Amygdala (tissue), 56 donors: ENCODE measurements at places on chromosomes 7 and 10.

DNA sequence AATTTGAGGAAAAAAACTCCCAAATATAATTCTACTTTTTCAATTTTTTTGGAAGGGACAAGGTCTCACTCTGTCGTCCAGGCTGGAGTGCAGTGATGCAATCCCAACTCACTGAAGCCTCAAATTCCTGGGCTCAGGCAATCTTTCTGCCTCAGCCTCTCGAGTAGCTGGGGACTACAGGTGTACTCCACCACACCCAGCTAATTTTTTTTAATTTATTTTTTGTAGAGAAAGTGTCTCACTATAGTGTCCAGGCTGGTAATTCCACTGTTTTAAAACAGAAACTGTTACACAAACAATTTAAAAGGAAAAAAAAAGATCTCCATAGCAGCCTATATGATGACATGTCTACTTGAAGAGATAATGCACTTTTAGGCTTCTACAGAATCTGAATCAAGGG lies 25.6 kb downstream of the EZH2 start:
- no peak for DNase-seq

DNA sequence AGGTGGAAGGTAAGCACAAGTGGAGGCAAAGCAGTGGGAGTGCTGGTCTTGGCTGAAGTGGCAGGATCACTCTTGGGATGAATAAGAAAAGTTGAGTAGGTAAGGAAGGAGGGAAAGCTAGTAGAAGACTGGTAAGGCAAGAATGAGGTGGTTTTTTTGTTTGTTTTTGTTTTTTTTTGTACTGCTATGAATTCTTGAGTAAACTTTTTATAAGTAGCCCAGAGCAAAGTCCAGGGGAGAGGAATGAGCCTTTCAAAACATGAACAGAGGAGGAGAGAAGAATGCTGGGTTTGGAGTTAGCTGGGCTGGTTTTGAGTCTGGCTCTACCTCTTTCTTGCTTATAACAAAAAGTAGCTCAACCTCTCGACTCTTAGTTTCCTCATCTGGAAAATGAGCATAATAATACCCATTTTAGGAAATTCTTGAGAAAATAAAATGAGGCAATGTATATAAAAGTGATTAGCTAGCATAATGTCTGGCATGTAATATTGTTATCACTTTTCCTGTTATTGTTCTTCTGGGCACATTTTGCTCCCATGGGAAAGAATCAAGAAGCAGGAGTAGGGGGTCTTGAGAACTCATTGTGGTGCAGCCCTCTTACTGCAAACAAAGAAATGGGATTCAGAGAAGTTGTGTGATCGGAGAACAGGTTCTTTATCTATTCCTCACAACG lies 24.1 kb upstream of the LRRC17 start:
- no peak for DNase-seq

DNA sequence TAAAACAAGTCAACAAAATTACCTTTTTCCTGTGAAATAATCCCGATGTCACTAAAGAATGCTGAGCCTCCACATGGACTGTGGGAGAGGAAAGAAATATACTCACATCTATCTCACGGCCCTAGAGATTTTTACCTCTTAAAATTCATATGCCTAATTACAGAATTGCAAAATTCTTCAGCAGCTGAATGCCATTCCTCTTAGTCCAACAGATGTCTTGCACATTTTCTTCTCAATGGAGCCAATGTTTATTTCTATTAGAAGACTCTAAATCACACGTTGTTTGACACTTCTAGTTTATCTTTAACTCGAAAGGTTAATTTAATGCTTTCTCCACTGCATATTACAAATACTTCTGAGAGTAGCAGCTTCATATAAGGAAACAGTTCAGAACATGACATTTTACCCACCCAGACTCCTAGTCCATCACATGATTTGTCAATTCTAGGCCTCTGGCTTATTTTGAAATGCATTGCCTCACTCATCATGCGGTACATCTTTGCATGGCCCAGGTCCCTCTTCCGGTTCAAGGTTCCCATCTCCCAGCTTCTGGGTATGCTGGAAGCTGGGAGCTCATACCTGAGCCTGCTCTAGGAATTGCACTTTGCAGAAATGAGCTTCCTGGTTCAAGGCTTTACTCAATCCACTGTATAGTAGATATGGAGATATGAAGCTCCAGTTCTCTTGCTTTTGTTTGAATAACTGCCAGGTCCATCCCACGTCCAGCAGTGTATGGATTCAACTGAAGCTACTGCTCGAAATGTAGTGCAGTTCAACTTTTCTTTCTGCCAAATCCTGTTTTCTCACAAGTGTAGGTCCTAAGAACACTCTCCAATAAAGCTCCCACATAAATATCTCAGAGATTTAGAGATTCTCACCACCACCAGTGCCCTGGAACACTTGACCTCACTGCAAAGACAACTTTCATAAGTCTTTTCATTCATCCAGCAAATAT lies 306.2 kb downstream of the GPR37 start:
- DNase-seq: no peak

- no peak for DNase-seq
Observed at GRCh38 chr7:269721-270120, 20.2 kb upstream of the FOXL3 start.

- no peak for DNase-seq
Observed at GRCh38 chr7:95485391-95486123, at the start of gene ASB4. Gene ASB4 (plus strand): TSS chr7:95485943. CDS start chr7:95485972, 29 bp downstream.

DNA sequence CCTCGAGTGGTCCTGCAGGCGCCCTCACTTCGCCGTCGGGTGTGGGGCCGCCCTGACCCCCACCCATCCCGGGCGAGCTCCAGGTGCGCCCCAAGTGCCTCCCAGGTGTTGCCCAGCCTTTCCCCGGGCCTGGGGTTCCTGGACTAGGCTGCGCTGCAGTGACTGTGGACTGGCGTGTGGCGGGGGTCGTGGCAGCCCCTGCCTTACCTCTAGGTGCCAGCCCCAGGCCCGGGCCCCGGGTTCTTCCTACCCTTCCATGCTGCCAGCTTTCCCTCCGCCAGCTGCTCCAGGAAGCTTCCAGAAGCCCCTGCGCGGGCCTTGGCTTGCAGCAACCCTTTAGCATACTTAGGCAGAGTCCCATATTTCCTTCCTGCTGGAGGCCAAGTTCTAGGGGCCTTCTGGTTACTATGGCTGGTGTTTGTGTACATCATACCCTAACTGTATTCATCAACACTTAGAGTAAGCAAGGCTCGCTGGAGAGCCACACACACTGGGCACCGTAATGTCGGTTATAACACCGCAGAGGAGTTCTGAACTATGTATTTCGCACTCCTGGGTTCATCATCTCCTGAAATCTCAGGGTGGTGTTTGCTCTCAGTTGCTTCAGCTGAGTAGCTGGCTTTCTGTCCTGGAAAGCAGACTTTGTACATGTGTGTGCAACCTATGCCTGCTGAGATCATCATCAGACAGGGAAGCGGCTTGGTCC lies 471 bp downstream of the MGMT start:
- no peak for DNase-seq

GRCh38 chr7:99679032-99679399 lies 780 bp downstream of the CYP3A5 start:
- no peak for DNase-seq

DNA sequence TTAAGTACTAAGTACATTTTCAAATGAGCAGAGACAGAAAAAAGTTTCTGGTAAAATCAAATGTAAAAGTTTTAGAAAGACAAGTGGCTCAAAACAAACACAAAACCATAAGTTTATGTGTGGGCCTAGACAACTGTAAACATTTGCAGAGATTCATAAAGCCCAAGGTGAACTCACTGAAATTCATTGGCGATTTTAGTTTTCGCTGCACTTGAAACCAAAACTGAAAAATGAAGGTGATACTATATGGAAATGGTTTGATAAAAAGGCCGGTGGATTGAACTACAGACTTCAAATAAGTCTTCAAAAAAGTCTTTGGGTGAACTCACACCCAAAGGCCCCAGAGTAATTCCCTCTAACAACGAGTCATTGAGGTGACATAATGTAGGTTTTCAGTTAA lies 1184.9 kb upstream of the C7orf33 start:
- no peak for DNase-seq

GRCh38 chr10:62000037-62000603 lies 98.6 kb downstream of the ARID5B start:
- DNase-seq: no peak

- no peak for DNase-seq
Observed at GRCh38 chr10:24650669-24651391, 72.9 kb downstream of the ARHGAP21 start.

- no peak for DNase-seq
Observed at GRCh38 chr7:111400088-111400487, 162.2 kb downstream of the IMMP2L start.

DNA sequence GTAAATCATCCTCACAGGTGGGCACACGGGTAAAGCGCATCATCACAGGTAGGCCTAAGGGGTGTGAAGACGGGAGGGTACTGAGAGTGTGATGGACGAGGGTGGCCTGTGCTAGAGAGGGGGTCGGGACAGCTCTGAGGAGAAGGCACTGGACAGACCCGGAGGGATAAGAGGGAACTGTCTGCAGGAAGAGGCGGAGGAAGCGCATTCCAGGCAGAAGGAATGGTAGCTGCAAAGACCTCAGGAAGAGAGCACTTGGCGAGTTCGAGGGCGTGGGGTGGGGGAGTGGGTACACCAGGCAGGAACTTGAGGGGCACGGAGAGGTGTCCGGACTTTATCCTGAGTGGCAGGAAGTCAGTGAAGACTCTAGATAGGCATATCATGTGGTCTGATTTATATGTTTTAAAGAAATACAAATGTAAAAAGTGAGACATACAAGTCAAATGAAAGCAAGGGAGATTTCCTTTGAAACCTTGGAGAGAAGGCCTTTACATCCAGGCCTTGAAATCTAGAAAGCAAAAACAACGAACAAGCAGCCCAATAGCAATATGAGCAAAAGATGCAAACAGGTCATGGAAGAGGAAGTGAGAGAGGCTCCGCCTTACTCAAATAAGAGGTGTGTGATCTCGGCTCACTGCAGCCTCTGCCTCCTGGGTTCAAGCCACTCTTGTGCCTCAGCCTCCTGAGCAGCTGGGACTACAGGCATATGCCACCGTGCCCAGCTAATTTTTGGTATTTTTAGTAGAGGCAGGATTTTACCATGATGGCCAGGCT lies 3.6 kb downstream of the LHPP start:
- no peak for DNase-seq

- no peak for DNase-seq
Observed at GRCh38 chr7:22240904-22241571, 115.9 kb downstream of the RAPGEF5 start.

GRCh38 chr10:69769395-69769992 lies 32.2 kb upstream of the COL13A1 start:
- no peak for DNase-seq

GRCh38 chr7:36509962-36510361 lies 120.3 kb downstream of the ANLN start:
- no peak for DNase-seq

DNA sequence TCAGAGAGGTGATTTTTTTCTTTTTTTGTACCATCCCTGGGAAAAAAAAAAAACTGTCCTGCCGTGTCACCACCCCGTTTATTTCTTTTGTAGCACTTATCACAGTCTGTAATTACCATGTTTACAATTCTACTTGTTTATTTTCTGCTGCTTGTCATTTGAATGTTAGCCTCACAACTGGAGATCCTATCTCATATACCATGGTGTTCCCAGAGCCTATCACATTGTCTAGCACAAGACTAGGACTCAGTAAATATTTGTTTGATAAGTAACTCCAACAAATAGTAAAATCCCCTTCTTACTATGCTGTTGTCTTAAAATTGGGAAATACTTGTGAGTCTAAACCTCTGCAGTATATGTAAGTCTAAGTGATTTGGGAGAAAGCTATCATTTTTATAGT lies 36.0 kb downstream of the MKLN1 start:
- no peak for DNase-seq

- DNase-seq: no peak
Observed at GRCh38 chr10:75640381-75640780, 209.0 kb downstream of the LRMDA start.

DNA sequence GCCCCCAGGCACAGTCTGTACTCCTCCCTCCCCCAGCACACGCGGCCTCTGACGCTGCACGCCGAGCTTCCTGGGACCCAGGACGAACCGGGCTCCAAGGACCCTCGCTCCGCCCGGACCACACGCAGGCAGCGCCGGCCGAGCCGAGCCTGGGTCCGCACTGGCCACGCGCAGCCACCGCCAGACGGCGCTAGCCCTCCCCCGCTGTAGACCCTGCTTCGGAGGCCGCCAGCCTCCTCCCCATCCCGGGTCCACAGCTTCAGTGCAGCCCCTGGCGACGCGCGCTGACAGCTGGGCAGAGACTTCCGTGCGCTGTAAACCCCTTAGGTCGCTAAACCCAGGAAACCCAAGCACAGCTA lies 936 bp upstream of the TCERG1L start:
- DNase-seq: no peak

DNA sequence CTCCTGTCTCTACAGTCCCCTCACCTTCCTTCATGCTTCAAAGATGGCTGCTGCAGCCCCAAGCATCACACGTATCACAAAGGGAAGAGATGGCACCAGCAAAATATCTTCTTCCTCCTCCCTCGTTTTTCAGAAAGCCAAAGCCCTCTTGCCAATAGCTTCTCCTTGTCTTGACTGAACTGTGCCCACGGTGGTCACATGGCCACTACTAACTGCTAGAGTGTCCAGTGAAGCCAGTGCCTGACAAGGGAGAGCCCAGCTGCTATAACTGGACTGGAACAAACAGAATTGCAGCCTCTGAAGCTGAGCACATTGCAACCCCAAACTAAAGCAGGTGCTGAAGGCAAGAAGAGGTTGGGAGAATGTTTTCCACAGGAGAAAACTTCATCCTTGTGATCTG lies 120.8 kb upstream of the RET start:
- no peak for DNase-seq

- no peak for DNase-seq
Observed at GRCh38 chr7:159027789-159028507, 116.7 kb downstream of the VIPR2 start.

GRCh38 chr10:105963334-105963884 lies 1201.1 kb downstream of the SORCS1 start:
- no peak for DNase-seq

DNA sequence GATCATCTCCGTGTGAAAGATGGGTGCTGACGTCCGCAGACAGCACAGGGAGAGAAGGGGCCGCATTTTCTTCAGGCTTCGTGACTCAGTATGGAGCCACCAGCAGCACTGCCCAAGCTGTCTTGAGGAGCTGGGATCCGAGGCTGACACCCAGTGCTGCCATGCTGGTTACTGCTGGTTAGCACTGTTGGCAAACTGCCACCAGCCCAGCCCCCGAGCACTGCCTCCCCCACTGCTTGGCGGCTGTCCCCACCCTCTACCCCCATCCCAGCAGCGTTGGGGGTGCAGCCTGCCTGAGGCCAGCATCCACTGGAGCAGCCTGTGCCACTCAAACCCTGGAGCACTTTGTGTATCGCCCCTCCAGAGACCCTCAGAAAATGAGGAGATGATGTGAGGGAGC lies 35.8 kb upstream of the EN2 start:
- no peak for DNase-seq

GRCh38 chr7:73865738-73866445 lies 4.9 kb downstream of the TMEM270 start:
- peak; percentile 25 for DNase-seq
